Large intestine (tissue), 12 donors: ENCODE measurements at places on chromosomes 16 and 17. TPM values are rescaled to one million over a fixed set of nuclear protein-coding genes. Genes with fewer than 3 reads are reported as not detected.

Gene KRT14
- 0.07 TPM for polyA plus RNA-seq

Gene OR3A3
- polyA plus RNA-seq, result not detected

DNA sequence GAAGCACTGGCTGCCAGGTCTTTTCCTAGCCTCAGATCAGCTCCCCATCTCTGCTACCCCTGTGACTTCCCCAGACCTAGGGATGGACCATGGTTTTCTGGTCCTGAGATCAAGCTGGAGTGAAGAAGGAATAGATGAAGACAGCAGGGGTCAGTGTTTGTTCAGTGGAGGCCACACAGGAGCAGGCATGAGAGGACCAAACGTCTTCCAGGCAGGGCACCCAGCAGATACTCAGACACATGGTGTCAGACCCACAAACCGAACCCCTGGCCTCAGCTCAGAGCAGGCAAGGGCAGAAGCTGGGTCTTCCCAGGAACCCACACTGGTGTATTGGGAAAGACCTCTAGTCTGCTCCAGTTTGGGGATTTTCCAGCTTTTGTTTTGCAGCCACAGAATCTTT, 189.7 kb downstream of the IRX5 start:
- no peak for DNase-seq

DNA sequence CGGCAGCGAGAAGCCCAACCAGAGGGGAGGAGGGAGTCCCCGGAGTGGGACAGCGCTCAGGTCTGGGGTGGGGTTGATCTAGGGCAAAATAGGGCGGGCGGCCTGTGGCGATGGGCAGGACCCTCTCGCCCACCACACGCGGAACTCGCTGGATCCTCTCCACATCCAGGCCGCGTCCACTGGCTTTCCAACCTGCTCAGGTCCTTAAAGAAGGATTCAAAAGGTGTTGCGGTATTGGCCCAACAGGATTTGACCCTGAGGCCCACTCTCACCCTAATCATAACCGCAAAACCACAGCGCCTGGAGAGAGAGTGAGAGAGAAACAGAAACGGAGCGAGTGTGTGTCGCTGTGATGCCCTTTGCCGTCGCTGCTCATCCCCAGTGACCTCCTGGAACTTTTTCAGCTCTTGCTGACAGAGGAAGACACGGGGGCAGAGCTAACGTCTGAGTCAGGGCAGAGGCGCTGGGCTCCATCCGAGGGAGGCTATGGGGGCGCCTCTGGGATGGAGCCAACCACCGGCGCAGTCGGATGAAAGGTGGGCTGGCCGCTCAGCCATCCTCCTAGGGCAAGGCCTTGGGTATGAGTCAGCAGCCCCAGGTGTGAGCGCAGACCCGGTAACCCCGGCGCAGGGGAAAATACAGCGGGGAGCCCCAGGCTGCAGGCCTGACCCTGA, 16.7 kb upstream of the OR1F1 start:
- no peak for DNase-seq

DNA sequence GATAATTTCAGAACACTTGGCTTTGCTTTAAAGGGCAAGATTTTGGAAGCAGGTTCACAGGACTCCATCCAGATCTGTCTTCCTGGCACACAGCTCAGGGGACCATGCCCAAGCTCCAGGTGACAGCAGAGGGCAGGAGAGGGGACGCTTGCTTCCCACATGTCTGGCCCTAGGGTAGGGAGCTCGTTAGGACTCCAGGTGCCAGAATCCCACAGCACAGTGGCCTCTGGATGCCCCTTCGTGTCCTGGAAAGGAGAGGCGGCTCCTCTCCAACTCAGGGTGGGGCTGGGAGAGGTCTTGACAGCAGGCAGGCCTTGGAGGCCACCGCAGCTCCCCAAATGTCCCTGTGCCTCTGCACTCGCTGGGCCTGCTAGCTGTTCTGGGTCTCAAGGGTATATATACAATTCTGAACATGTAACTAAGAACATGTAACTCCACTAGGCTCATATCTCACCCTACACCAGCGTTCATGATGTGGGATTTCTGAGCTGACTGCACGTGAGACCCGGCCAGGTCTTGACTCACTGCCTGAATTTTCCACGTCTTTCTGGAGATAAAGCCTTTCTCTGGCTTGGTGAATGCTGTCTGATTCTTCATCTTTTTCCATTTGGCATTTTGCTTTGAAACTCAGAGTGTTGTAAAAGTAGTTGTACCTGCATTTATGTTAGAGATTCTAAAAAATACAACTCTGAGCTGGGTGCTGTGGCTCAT, 52.8 kb downstream of the MARCHF10 start:
- no peak for DNase-seq

- DNase-seq, result no peak
Measured at GRCh38 chr17:27153005-27153404, 140.9 kb upstream of the WSB1 start.

DNA sequence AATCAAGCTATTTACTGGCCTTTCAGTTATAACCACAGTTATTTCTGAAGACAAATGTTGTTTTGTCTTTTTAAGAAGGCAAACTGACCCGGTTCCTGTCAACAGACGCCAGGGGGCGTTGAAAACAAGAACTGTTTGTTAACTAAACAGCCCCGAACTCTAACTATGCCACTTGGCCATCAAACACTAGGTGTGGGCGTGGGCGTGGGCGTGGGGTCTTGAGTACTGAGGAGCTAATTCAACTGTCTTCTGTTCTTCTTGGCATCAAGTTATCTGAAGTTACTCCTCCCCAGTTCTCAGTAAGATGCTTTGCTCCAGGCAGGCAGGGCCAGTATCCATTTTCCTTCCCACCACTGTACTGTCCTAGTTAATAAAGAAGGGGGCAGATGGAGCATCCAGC, 63.3 kb upstream of the MTMR4 start:
- no peak for DNase-seq

DNA sequence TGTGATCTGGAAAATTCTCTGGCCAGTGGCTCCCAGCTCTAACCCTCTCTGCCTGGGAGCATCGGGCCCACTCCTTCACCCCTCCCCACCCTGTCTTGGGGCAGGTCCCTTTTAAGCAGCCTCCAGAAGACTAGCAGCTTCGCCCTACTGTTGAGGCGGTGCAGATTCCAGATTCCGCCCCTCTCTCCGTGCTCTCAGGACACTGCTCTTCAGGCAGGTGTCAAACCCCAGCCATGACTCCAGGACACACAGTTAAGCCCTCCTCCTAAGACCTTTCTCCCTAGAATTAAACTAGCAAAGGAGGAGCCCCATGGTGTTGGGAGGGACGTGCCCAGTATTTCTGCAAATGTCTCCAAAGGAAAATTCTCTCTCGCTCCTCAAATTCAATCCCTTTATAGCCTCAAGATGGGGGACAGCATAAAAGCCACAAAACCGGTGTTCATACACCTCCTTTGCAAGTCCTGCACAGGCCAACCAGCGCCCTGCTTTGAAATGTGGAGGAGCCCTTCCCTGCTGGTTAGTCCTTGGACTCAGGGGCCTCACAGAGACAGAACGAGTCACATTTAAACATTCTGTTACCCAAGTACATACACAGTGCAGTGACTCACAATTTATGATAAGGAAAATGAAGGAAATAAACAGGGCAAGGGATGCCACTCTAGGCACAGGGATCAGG, 7.2 kb downstream of the LPO start:
- DNase-seq, result peak; percentile 85
